ENCODE measurements at places on chromosomes 2 and 18.

GRCh38 chr2:43484323-43484930 is 111.4 kb downstream of the THADA start:
- DNase-seq: no peak

DNA sequence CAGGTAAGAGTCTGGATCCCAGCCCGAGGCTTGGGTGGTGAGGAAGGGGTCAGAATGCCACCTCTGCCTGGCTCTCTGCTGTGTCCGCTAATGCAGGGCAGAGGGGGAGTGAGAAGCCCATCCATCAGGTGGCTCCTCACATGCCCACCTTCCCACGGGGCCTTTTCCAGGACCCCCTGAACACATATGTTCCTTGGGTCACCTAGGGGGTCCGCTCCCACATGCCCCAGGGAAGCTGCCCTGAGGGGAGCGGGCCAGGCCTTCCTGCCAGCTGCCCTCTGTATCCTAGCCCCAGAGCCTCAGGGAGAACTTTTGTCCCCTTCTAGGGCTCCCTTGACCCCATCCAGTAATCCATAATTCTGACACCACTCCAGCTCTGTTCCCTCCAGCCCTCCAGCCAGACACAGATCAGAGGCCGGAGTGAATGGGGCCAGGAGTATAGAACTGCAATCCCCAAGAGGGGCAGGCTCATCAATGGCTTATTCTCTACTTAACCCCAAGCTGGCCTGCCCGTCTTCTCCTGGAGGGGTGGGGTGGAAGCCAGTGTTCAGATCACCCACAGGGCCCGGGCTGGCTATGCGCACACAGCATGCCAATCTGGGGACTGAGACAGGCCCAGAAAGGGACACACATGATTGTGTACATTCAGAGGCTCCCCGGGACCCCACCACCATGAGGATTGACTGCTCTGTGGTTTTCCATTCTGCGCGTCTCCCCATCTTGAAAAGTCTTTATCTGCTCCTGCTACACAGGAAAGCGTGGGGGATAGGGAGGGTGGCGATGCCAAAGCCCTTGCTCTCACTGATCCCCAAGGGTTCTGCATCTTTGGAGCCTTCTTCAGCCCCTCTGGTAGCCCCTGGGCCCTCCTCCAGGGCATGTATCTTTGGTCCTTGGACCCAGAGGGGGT is 1.1 kb downstream of the EMILIN1 start:
- DNase-seq: no peak

DNA sequence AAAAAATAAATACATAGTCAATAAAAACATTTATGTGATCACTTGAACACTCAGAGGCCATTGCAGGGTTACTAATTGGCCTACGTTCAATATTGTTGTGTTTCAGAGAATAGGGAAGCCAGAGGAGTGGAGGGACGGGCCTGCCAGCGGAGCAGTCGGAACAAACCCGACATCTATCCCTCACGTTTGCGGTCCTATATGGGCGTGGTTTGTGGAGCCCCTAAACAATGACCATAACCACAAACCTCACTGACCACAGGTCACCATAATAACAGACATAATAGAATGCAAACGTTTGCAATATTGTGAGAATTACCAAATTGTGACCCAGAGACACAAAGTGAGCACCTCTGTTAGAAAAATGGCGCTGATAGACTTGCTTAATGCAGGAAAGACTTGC is 19.5 kb upstream of the ZNF516 start:
- no peak for DNase-seq

DNA sequence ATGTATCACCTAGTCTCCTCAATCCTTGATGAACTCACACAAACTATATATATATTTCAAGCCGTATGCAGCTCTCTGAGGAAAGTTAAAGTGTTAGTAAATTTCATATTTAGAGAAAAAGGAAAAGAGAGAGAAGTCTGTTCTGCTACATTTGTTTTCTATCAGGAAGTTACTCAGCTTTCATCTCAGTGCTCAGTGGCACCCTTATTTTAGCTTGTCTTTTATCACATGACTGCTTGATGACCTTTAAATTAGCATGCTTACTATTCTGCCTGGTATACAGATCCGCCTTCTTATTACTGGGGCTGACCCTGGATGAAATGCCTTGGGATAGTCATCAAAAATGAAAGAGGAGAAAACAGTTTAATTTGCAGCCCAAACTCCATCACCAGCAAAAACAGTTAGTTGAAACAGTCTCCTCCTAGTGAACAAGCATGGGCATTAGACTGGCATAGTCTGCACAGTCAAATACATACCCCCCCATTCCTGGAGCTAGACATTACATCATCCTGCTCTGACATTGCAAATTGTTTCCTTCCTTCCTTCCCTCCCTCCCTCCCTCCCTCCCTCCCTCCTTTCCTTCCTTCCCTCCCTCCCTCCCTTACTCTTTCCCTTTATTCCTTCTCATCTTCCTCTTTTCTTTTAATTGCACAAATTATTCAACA is 215.7 kb downstream of the TMEM182 start:
- DNase-seq: no peak

GRCh38 chr2:239392072-239392357 is 8.8 kb downstream of the HDAC4 start:
- no peak for DNase-seq

GRCh38 chr2:168233166-168233565 is 14.2 kb downstream of the STK39 start:
- no peak for DNase-seq

DNA sequence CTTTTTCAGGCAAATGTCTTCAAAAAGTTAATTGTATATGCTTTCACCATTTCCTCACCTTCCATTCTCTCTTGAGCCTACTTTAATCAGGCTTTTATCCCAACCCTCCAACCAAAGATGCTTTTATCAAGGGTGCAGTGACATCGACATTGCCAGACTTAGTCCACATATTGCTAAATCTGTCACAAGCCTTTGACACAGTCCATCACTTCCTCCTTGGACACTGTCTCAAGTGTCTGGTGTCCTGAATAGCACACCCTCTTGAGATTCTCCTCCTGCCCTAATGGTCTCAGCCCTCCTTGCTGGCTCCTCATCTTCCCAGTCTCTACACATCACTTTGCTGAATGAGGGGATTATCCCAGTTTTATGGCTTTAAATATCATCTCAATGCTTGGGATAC is 147.5 kb upstream of the SLC39A10 start:
- no peak for DNase-seq

DNA sequence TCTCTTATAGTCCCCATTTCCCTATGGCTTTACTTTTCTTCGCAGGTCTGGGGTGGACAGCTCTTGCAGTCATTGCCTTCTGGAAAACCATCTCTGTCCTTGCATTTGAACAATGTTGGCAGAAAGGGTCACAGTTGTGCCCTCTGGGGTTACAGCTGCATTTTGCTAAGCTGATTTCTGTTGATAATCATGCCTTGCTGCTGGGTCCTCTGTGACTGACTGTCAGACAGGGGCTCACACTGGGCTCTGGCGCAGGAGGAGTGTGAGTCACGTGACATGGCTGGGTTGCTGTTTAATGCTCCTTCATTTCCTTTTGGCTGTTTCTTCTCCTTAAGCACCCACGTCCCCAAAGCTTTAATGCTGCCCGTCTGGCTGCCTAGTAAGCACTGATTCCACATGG is 196.6 kb upstream of the LHCGR start:
- DNase-seq: no peak

DNA sequence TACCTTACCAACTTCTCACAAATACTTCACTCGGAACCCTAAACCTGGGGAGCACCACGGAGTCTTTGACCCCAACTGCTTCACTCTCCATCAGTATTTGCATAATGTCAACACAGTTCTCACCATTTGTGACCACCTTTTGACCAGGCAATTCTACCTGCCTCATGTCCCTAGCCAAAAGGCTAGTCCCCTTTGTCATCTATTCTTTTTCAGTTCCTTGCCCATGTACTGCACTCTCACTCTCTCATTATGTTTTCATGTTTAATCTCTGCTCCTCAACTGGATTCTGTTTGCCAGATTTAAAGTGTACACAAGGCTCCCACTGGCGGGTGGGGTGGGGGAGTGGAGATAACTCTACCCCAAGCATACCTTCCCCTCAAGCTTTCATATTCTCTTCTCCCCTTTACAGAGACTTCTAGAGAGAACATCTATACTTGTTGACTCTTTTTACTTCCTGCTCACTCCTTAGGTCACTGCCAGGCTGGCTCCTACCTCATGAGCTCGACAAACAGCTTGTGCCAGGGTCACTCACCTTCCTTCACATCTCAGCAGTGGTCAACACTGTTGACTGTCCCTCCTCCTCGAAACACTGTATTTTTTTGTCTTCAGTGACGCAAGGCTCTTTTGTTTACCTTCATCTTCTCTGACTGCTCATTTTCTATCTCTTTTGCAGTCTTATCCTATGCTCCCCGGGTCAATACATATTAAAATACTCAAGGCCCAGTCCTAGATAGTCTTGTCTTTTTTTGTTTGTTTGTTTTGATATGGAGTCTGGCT is 88.7 kb upstream of the MAP4K3 start:
- no peak for DNase-seq

DNA sequence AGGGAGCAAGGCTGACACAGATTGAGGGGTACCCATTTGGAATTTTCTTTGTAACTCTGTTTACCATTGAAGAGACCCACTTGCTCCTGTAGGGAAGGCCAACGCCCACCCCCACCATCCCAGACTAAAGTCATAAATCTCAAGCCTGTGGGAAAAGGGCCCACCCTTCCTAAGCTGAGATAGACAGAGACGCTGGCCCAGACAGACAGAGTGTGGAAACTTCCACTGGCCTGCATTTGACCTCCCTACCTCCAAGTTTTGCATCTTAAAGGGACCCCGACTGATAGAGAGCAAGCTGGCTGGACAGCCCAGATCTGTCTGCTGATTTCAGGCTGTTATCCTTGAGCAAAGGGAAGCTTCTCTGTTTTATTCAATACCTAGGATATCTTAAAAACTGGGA is 48.2 kb upstream of the SLC14A2 start:
- no peak for DNase-seq

GRCh38 chr2:45912109-45912508 is 260.6 kb downstream of the PRKCE start:
- no peak for DNase-seq

GRCh38 chr2:40955635-40956034 is 503.7 kb upstream of the SLC8A1 start:
- DNase-seq: no peak

GRCh38 chr2:18701546-18701945 is 112.2 kb upstream of the NT5C1B start:
- no peak for DNase-seq

GRCh38 chr2:37590119-37590571 is 81.3 kb downstream of the CDC42EP3 start:
- DNase-seq: peak; percentile 84

DNA sequence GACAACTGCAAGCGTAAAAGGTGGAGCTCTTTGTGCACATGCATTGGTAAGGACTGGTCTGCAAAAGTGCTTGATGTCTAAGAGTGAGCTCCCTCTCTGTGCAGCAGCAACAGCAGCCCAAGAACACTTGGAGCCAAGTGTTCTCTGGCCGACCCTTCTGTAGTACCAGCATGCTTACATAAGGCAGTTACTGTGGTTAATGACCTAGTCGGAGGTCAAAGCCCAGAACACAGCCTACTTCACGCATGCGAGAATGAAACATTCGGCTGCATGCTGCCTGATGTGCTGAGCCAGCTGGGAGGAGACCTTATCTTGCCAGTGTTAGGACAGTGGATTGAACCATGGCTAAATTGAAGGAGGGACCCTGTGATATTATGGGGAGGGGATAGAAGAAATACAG is 21.3 kb downstream of the NCAPH start:
- no peak for DNase-seq

DNA sequence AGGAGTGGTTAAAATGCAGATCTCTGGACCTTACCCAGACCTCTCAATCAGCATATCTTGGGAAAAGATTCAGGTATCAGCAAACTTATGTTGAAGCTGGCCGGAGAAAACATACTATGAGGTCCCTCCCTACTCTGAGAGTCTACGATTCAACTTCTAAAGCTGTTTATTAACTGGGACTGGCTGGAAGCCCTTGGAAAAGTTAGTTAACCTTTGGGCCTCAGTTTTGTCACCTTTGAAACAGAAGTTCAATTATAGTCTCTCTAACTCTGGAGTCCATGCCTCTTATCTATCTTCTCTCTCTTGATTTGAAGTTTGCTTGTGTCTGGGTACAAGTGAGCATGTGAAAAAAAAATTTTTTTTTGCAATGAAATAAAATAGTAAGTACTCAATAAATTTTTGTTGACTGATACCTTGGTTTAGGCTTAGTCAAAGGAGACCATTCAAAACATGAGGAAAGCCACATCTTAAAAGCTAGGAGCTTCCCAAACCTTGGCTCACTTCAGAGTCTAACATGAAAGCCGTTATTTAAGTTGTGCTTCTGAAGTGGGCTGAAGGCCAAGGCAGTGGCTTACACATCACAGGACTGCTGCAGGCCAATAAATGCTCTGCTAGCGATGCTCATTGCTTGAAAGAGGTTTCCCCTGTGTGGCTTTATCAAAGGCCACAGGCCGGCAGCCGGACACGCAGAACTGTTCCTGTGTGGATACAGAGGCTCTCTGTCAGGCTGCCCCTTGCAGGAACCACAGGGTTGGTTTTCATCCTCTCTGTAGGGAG is 110.6 kb upstream of the FAM136A start:
- no peak for DNase-seq

DNA sequence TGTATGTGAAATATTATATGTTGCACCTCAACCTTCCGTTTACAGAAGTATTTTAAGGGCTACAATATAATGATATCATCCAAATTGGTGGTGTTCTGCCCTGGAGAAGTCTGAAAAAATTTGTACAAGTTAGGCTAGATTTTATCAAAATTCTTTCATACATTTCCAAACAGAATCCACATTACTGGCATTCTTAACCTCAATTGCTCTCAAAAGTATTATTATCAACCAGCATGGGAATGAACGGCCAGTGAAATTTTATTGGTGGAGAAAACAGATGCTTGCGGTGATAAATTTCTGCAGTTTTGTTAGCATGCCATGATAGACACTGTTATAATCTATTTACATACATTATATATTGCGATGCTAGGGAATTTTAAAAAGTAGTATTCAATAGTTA is 88.3 kb upstream of the TFPI start:
- DNase-seq: no peak

- no peak for DNase-seq
Measured at GRCh38 chr2:84855731-84856130, 25.2 kb downstream of the TRABD2A start.

DNA sequence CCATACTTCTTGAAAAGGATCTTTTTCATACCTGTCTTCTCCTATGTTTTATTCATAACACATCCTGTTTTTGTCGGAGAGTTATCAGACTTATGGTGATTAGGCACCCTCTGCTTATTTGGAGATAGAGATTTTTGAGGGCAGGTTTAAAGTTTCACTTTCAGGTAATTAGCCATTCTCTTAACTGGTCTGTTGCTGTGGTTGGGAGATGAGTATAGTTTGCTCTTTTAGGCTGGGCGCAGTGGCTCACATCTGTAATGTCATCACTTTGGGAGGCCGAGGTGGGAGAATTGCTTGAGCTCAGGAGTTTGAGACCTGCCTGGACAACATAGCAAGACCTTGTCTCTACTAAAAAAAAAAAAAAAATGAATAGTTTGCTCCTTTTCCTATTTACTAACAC is 25.3 kb downstream of the SFTPB start:
- no peak for DNase-seq

- DNase-seq: no peak
Measured at GRCh38 chr2:185643434-185643833, 95.2 kb upstream of the FSIP2 start.

All from GM04504 (cell line).